ENCODE measurements at places on chromosomes 2 and 18.

DNA sequence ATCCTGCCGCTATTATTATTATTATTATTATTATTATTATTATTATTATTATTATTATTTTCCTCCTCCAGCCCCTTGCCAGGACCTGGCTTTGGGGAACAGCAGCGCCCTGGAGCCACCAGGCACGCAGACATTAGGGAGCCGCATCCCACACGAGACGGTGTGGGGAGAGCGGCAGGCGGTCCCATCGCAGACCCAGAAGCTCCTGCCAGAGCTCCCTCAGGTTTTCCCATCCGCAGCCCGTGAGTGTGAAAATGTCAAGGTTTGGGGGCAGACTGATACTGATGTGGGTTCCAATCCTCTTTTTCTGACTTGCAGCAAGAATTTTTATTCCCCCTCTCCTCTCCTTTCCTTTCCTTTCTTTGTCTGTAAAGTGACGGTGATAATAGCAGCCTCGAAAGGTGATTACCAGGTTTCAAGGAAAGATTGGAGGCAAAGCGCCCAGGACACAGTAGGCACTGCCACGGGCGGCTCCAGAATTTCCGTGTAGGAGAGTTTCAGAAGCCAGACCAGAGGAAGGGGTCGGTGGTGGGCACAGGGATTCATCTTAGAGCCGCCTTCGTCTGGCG, 816 bp downstream of the SCTR start:
- DNase-seq: no peak

- no peak for DNase-seq
Observed at GRCh38 chr18:66129248-66129647, 378.4 kb downstream of the CDH7 start.

DNA sequence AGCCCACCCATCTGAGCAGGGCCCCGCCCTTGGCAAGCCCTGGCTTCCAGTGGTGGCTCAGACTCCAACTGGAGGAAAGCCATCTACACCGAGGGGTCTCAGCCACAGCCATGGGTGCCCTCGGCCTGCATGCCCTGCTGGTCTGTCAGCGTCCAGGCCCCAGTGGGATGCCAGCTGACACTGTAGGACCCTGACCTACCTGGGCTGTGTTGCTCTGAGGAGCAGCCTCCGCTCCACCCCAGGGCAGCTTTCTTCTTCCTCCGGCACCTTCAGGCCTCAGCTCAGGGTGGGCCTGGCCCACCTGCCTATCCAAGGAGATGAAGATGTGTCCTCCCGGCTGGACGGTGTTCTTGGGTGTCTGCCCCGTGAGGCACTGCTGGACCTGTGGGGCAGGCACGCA, 13.9 kb upstream of the ARHGEF4 start:
- no peak for DNase-seq

GRCh38 chr2:240985881-240986786, 12.3 kb upstream of the SNED1 start:
- no peak for DNase-seq

- no peak for DNase-seq
Observed at GRCh38 chr2:25246001-25246400, 77.6 kb upstream of the POMC start.

GRCh38 chr2:222709191-222709891, 37.9 kb downstream of the MOGAT1 start:
- no peak for DNase-seq

DNA sequence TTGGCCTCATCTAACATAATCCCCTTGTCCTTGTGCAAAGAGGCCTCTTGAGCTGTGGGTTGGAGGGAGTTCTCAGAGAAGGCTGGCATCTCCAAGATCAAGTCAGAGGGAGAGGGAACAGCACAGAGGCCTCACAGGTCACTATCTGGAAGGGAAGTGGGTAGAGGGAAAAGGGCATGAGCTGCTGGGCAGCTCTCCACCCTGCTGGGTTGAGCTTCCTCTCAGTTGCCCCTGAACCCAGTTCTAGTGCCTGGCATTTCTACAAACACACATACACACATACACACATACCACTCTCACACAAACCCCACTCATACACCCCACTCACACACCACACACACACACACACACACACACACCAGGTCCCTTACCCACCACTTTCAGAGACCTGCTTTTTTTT, 30.3 kb upstream of the RMP24 start:
- DNase-seq: no peak
